Fibroblast of skin of right biceps (primary cell): ENCODE measurements at places on chromosomes 13 and 19.
A peak's percentile ranks its signal among the peaks of the same experiment; 100 is the strongest.

GRCh38 chr13:110200276-110200870 lies 106.6 kb downstream of the COL4A1 start:
- no peak for DNase-seq

DNA sequence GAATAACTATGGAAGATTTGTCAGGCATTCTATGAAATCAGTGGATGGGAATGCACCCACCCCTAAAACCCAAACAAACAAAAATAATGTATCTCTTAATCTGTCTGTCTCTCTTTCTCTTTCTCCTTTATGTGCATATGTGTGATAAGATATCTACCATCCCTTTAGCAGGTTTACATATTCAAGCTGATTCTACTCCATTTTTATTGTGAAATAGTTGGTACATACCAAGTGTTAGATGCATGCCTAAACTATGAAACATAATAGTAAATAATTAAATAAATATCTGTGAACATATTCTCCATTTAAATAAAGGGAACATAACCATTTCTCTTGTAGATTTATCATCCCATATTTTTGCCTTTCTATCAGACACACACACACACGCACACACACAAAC lies 121.8 kb upstream of the PCDH9 start:
- DNase-seq = peak; percentile 7

DNA sequence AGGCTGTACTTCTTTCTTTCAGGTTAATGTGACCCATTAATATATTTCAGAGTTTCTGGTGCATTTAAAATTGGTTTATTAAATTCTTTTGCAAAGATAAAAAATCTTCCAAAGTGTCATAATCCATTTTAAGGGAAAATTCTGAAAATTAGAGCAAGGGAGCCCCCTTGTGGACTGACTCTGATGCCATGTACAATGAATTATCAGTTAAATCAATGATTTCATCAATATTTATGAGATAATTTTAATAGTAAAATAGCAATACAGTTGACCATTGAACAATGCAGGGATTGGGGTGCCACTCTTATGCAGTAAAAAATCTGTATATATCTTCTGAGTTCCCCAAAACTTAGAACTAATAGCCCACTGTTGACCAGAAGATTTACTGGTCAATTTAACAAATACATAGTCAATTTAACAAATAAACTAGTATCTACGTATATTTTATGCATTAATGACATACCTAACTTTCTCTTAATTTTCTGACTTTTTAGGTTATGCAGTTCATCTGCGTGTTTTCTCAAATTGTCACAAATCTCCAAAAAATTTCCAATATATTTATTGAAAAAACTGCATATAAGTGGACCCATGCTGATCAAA lies 479.1 kb upstream of the MIR17HG start:
- peak; percentile 20 for DNase-seq

DNA sequence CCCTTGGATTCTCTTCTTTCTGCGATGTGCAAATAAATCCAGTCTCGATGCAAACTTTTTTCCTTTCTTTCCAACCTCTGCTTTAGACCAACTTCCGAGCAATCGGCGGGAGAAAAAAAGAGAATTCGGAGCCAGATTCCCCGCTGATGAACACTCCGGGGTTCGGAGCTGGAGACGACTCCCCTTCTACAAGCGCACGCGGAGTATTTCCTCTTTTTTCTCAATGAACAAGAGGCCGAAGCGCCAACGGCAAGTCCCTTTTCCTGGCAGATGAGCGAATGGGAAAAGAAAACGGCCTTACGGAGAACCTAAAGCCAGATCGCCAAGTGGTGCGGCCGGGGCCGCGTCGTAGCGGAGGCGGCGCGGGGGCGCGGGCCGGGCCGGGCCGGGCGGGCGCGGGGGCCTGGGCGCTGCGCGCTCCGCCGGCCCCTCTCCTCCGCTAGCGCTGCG lies 250 bp downstream of the SPRY2 start:
- DNase-seq = peak; percentile 72

DNA sequence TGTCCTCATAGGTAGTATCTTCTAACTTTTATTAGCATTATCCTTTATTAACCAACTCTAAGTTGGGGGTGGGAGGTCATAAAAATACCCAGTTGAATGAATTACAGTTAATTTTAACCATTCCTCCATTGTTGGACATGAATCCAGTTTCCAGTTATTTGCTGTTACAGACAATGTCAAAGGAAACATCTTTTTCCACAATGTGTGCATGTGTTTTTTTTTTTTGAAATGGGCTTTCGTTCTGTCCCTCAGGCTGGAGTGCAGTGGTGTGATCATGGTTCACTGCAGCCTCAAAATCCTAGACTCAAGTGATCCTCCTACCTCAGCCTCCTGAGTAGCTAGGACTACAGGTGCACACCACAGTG lies 32.0 kb downstream of the KLF5 start:
- DNase-seq = no peak

- no peak for DNase-seq
These were observed 27.4 kb upstream of the EMP3 start for GRCh38 chr19:48297975-48298374.

GRCh38 chr13:25871389-25872125 lies 180.3 kb downstream of the SHISA2 start:
- no peak for DNase-seq

DNA sequence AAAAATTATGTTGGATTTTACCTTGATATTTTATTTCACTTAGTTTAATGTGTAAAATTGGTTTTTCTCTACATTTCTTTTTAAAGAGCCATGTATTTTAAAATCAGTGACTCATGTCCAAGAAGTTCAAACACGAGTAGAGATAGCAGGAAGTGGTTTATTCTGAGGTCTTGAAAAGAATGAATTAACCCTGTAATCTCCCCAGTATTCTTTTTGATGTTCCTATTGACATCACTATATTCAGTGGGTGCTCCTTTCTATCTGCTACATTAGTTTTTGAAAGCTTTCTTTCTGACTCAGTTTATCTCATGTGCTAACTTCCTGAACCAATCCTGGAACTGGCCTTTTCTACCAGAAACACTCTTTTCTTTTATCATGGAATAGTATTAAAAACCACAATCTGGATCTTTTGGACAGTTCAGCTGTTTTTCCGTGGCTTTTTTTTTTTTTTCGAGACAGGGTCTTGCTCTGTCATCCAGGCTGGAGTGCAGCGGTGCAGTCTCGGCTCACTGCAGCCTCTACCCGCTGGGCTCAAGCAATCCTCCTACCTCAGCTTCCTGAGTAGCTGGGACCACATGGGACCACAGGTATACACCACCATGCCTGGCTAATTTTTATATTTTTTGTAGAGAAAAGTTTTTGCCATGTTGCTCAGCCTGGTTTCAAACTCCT lies 114.9 kb downstream of the PCCA start:
- peak; percentile 82 for DNase-seq

DNA sequence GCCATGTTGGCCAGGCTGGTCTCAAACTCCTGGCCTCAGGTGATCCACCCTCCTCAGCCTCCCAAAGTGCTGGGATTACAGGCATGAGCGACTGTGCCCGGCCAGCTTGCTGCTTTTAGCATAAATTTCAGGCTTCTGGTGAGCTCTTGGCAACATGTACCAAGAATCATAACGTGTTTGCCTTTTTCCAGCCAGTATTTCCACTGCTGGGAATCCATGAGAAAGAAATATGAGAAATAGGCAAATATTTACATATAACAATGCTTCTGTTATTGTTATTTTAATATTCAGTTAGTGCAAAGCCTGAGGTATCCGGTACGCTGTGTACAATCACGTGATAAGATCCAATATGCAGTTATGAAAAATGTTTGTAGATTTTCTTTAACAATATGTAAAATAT lies 29.2 kb upstream of the CERS4 start:
- DNase-seq = no peak
